ENCODE measurements at places on chromosomes 13 and 19.

DNA sequence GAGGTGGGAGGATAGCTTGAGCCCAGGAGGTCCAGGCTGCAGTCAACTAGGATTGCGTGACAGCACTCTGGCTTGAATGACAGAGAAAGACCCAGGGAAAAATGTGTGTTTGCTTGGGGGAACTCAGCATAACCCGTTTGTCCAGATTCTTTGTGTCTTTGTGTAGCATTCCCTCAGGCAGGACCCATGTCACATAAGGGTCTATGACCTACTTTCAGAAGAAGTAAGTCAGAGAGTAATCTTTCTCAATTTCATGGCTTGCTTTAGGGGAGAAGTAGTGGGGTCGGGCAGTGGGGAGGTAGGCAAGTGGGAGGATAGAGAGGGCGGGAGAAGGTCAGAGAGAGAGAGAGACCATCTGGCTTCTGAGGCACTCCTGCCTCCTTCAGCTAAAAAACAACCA lies 11.9 kb upstream of the PSPC1 start:
- no peak for DNase-seq

DNA sequence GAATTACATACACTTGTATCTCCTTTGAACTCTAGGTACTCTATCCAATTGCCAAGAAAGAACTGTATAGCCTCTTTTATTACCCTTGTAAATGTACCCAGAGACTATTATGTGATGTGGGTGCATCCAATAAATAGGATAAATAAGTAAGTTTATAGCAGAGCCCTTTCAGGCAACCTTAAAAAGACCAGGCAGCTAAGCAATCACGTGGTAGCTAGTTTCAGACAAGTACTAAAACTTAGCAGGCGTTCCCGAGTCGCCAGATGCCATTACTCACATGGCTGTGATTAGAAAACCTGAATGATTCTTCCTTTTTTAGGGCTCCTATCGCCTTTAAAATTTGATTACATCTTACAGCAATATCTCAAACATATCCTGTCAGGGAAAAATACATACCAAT lies 1303.0 kb downstream of the EFNB2 start:
- no peak for DNase-seq

GRCh38 chr13:24905242-24905641 lies 141.3 kb downstream of the RNF17 start:
- DNase-seq, result no peak

GRCh38 chr19:43380008-43380407 lies 26.5 kb downstream of the CD177 start:
- no peak for DNase-seq

DNA sequence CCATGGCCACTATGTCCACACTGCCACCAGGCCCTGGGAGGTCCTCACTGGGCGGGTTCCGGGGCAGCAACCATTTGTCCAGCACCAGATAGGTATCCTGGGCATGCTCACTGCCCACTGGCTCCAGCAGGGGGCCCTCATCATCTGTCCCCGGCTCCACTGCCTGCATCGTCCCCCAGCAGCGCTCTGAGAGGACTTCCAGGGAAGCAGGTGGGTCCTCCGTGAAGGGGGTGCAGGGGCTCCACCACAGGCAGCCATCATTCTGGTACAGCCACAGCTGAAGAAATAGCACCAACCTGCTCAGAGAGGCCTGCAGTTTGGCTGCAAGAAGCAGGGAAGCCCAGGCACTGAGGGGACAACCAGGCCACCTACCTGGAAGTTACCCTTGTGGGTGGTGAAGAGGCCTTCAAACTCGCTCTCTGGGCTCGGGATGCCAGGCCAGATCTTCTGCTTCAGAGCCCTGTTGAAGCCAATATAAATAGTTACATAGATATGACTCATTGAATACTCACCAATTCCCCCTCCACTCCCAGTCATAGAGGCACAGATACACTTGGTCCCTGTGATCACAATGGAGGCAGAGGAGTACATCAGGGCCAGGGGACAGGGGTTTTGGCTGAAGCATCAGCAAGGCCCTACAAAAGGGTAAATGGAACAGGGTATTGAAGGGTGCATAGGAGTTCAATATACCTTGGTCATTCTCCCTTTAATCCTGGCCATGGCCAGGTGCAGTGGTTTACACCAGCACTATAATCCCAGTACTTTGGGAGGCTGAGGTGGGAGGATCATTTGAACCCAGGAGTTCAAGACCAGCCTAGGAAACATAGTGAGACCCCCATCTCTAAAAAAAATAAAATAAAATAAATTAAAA lies 4.1 kb downstream of the SWSAP1 start:
- peak; percentile 50 for DNase-seq

- no peak for DNase-seq
These were observed 230.1 kb downstream of the KCTD12 start for GRCh38 chr13:76656056-76656455.

DNA sequence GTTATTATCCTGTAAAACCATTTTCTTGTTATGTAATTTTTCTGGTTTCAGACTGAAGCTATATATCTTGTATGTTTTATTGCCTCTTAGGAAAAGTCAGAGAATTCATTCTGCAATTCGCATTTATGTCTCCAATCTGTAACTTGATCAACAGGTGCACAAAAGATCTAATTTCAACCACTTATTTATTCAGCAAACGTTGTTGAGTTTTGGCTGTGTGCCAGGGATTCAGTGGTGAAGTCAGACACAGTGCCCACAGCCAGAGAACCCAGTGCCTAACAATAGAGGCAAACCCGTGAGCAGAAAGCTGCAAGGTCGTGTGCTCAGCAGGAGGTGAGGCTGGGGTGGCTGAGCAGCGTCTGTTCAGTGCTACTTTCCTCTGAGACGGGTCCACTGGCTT lies 119.5 kb upstream of the MCF2L start:
- peak; percentile 100 for DNase-seq

DNA sequence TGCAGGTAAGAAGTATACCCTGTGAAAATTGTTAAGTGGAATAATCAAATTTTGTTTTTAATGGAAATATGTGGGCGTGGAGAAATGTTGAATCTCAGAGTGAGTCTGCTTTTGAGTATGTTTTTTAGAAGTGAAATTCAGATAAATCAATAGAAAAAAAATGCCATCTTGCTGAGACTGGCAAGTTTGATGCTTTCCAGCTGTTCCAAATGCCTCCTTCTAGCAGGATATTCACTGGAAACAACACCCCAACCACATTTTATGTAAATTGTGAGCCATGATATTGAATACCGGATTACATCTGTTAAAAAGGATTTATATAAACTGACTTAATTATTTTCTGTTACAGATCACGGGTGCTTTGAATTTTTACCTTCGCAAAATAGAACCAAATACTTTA lies 115.4 kb downstream of the ITGBL1 start:
- DNase-seq, result no peak

- DNase-seq, result no peak
These were observed 1369.1 kb downstream of the UQCRFS1 start for GRCh38 chr19:27843861-27844260.

DNA sequence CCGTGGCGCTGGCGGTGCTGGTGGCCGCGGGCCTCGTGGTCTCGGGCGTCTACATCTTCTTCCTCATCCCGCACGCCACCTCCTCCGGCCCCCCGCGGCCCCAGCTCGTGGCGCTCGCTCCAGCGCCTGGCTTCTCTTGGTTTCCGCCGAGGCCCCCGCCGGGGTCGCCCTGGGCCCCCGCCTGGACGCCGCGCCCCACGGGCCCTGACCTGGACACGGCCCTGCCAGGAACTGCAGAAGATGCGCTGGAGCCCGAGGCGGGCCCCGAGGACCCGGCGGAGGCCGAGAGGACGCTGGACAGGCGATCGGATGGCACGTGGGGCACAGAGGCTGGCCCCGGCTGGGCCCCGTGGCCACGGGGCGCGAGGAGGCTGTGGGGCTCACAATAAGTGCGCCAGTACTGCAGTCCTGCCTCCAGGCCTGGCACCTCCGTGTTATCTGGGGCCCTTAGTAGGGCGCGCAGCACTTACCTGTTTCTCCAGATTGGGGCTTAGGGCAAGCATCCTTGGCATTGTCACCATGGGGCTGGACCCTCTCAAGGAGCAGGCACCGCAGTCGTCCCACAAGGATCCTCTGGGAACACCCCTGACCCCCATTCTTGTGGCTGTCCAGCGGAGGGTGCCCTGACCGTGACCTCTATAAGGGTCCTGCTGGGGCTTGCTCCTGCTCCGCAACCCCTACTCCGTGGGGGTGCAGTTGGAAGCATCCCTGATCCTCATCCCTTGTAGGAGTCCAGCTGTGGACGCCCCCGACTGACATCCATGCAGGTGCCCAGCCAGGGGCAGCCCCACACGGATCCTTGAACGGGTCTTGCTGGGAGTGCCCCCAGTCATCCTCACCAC lies 1.5 kb downstream of the RNF225 start:
- no peak for DNase-seq

DNA sequence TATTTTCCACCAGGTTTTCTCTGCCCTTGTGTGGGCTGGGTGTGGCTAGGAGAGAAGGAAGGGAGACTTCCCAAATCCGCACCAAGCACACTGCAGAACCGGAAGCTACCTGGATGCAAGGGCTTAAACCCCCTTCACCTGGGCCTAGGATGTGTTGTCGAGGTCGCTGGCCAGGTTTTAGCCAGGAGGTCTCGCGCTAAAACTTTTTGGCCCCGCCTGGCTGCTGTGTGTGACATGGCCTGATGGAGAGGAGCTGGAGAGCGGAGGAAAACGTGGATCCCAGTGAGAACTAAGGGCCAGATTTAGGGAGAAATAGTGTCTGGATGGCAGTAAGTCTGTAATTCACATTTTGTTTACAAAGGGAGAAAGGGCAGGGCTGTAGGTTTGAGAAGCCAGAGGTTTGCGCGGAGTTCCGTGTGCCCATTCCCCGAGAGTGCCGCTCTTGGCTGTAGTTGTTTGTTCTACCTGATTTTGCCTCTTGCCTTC lies 3.1 kb upstream of the TSHZ3 start:
- no peak for DNase-seq

DNA sequence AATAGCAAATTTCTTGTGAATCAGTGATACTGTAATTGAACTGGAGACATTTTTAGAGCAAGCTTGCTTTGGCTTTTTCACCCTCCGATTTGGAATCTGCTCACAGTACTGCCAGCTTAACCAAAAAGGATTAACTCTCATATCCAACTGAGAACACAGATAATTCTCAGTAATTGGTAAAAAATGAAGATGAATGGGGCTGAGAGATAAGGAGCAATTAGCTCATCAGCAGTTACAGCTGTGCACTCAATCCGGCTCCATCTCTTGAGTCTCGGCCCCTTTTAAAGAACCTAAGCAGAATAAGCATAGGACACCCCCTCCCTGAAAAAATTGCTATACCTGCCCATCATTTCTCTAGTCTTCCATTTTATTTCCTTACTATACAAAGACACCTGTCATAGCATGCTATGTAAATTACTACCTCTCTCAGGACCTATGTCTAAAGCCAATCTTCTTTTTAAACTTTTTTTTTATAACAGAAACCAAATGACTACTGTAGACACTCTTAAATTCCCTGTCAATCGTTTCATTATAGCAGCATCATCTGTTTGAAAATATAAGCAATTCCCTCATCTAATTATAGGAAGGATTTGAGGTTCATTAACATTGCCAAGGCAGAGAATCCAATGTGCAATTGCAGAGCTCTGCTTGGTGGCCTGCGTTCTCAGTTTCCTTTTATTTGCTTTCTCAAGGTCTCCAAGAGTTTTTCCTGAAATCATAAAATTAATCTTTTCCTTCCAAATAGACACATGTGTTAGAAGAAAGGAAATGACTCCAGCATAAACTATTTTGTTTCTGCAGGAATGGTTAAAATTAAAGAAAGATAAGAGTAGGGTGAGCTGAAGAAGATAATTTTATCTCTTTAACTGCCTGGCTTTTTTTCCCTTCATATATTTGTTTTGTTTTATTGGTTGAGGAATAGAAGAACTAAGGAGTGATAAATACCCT lies 242.1 kb downstream of the DACH1 start:
- DNase-seq, result peak; percentile 80

DNA sequence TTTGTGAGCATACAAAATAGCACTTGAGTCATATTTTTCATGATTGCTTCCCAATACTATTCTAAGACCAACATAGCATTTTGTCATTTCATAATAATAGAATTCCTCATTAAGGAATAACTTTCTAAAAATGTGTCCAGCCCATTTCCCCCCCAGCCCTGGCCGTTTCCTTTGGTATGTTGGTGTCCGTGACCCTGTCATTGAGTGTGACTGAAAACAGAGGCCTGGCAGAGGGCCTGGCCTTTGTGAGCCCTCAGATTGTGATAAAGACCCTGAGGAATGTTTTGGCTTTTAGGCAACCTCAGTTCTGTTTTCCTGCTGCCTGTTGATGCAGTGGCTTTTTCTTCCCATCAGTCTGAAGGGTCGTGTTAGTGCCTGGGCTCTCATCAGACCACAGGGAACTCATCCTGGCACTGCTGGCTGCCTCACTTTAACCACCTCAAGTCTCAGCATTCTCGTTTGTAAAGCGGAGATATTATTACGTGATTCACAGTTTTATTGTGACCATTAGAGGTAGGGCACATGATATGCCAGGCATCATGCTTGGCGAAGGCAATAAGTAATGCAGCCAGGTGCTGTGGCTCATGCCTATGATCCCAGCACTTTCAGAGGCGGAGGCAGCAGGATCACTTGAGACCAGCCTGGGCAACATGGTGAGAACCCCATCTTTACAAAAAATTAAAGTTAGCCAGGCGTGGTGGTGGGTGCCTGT lies 13.8 kb downstream of the SPINT2 start:
- DNase-seq, result no peak

- DNase-seq, result peak; percentile 89
These were observed 28.1 kb downstream of the DHX34 start for GRCh38 chr19:47377208-47377701.

DNA sequence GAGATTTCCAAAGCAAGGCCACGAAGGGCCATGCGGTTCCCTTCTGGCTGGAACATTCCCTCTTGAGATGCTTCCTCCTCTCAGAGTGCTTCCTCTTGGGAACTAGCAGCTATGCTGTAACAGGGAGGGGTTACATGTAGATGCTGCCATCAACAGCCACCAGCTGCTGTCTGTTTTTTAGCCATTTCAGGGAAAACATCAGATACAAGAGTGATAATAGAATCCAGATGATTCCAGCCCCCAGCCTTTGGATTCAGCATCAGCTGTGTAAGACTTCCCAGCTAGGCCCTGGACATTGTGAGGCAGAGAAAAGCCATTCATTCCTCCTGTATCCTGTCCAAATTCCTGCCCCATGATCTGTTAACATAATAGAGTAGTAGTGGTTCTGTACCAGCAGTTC lies 8.2 kb upstream of the ZNF177 start:
- DNase-seq, result no peak

GRCh38 chr19:55098716-55099556 lies 18.5 kb downstream of the PPP1R12C start:
- no peak for DNase-seq

GRCh38 chr13:105567951-105568525 lies 967.4 kb downstream of the EFNB2 start:
- DNase-seq, result no peak

DNA sequence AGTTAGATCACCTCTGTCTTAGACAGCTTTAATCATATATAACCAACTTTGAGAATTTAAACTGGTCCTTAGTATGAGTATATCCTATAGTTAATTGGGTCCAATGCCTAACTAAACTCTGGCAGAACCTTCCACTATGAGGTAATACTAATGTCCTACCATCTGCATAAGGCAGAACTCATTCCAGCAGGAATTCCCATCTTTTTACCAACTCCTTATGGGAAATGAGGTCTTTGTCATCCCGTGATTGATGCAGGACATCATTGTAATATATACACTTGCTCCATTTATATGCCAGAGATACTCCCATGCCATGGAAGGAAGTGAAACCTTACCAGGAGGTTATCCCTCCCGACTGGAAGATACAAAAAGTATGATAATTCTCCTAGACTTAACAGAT lies 2.8 kb downstream of the KCTD4 start:
- DNase-seq, result no peak

GRCh38 chr13:46079770-46080169 lies 25.1 kb downstream of the CPB2 start:
- no peak for DNase-seq
